ENCODE measurements at places on chromosomes 1 and 21. TPM values are rescaled to one million over a fixed set of nuclear protein-coding genes. Genes with fewer than 3 reads are reported as not detected.

MTARC2 gene
- total RNA-seq = 7.0 TPM

ATP8B2 gene
- total RNA-seq = 39.7 TPM

RPS27 gene
- 1,638 TPM for total RNA-seq

NGF gene
- 1.7 TPM for total RNA-seq

PATJ gene
- total RNA-seq = 37.6 TPM

FGGY gene
- total RNA-seq = 15.4 TPM

UTS2 gene
- not detected for total RNA-seq

USH2A gene
- total RNA-seq = 1.9 TPM

LCK gene
- total RNA-seq = 0.64 TPM

TMCC2 gene
- 18.7 TPM for total RNA-seq

ADGRB2 gene
- total RNA-seq = 34.0 TPM

LIPI gene
- total RNA-seq = not detected

OR2M5 gene
- not detected for total RNA-seq

IL23R gene
- total RNA-seq = not detected

SLC30A7 gene
- total RNA-seq = 22.8 TPM

CNIH4 gene
- total RNA-seq = 25.9 TPM

RUNX1 gene
- total RNA-seq = 1.8 TPM

KANK4 gene
- total RNA-seq = 2.9 TPM

CTPS1 gene
- total RNA-seq = 19.1 TPM

ZSCAN20 gene
- total RNA-seq = 11.1 TPM

DMBX1 gene
- 0.82 TPM for total RNA-seq

KIFAP3 gene
- 113 TPM for total RNA-seq

S100A14 gene
- not detected for total RNA-seq

CAMSAP2 gene
- total RNA-seq = 105 TPM

CR1L gene
- 0.73 TPM for total RNA-seq

AJAP1 gene
- 12.3 TPM for total RNA-seq

ACOT7 gene
- total RNA-seq = 23.2 TPM

GBP7 gene
- not detected for total RNA-seq

AKIRIN1 gene
- total RNA-seq = 48.7 TPM

FCGR2B gene
- 0.18 TPM for total RNA-seq

LCE3E gene
- not detected for total RNA-seq

CMPK1 gene
- total RNA-seq = 91.1 TPM

C1orf122 gene
- 8.3 TPM for total RNA-seq

HES2 gene
- 0.18 TPM for total RNA-seq

PGLYRP4 gene
- total RNA-seq = not detected

PLA2G2D gene
- total RNA-seq = not detected

ZBTB48 gene
- 15.5 TPM for total RNA-seq

CELA3A gene
- not detected for total RNA-seq

HAPLN2 gene
- total RNA-seq = 1.3 TPM

GREM2 gene
- total RNA-seq = 2.9 TPM
